Activated CD8-positive, alpha-beta memory T cell treated with anti-CD3 and anti-CD28 coated beads, Interleukin-2, amount 10 ng/mL, durations not matched to agents 7 days and 5 days (primary cell): ENCODE measurements at places on chromosomes 2 and 18. TPM values are rescaled to one million over a fixed set of nuclear protein-coding genes. Genes with fewer than 3 reads are reported as not detected.

DNA sequence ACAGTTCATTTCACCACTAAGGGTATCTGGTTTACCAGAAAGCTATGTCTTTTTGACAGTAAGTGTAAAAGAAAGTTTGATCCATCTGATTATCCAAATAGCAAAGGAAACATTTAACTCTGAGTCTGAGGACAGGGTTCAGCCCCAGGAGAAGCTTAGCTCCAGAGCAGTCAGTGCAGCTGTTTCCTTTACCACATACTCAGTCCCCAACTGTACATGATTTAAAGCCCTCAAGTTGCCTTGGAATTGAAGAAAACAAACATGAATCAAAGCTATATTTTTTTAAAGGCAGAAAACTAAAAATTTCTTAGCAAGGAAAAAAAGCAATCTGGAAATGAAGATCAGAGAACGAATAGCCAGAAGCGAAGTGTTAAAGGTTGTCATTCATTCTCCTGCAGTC, 746.0 kb downstream of the METTL4 start:
- H3K36me3 ChIP-seq = no peaks in the 10 kb centered on the region
- no peak overlapping the region for H3K27ac ChIP-seq
- DNase-seq = no peak
- H3K27me3 ChIP-seq = no peaks in the 10 kb centered on the region
- H3K4me1 ChIP-seq = no peaks in the 10 kb centered on the region

GRCh38 chr2:174499371-174499770, 12.5 kb upstream of the GPR155 start:
- no peaks in the 10 kb centered on the region for H3K36me3 ChIP-seq
- peaks cover 14% of the 10 kb centered on the region for H3K4me1 ChIP-seq
- no peak for DNase-seq
- H3K27me3 ChIP-seq = no peaks in the 10 kb centered on the region
- H3K4me3 ChIP-seq = no peak overlapping the region

DNA sequence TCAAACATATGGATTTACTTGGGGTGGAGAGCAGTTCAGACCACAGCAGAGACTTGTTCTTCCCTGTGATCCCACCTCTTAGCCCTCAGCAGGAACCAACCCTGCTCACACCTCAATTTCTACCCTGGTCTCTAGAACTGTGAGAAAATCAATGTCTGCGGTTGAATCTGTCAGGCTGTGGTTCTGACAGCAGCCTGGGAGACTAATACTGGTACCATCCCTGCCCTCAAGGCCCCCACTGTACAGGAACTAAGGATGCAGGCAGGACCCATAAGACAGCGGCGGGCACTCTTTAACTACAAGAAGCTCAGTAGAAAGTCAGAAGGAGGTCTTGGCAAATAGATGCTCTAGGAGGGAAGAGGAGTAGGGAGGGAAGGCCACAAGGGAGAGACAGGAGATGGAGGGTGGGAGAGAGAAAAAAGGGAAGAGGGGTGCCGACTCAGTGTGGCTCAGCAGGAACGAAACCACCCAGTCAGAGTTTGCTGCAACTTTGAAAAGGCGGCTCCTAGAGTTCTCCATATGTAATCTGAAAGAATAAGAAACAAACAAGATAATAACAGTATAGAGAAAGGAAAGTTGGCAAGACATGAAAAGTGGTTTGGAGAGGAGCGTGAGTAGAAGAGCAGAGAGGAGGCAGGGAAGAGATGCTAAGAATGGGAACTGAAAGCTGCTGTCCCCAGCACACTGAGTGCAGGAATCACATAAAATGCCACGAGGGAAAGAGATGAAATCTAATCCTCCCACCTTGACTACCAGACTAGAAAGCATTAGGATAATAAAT, 323.9 kb upstream of the ID2 start:
- peaks cover 6% of the 10 kb centered on the region for H3K36me3 ChIP-seq
- H3K4me3 ChIP-seq = no peak overlapping the region
- DNase-seq = no peak
- H3K27ac ChIP-seq = no peak overlapping the region

- H3K4me3 ChIP-seq = no peak overlapping the region
- H3K27ac ChIP-seq = no peak overlapping the region
- H3K27me3 ChIP-seq = peaks cover 6% of the 10 kb centered on the region
- no peak for DNase-seq
- no peaks in the 10 kb centered on the region for H3K36me3 ChIP-seq
- no peaks in the 10 kb centered on the region for H3K4me1 ChIP-seq
Observed at GRCh38 chr2:106606652-106607051, 119.5 kb downstream of the CD8B2 start.

CRYBA2 gene
- not detected for total RNA-seq
